ENCODE measurements at places on chromosomes 16 and 17. TPM values are rescaled to one million over a fixed set of nuclear protein-coding genes. Genes with fewer than 3 reads are reported as not detected.

DBNDD1 gene
- 1.4 TPM for total RNA-seq

ABAT gene
- 1.2 TPM for total RNA-seq

KRTAP4-4 gene
- not detected for total RNA-seq

STH gene
- total RNA-seq = not detected

KRTAP4-1 gene
- 0.11 TPM for total RNA-seq

USP32 gene
- total RNA-seq = 90.9 TPM

DRC3 gene
- total RNA-seq = 0.55 TPM

KCTD19 gene
- total RNA-seq = under 0.01 TPM

NACA2 gene
- not detected for total RNA-seq

SLC16A5 gene
- 5.2 TPM for total RNA-seq

SLC5A11 gene
- total RNA-seq = not detected

SYT17 gene
- total RNA-seq = under 0.01 TPM

MEOX1 gene
- not detected for total RNA-seq

VAT1L gene
- total RNA-seq = 18.7 TPM

SDR42E2 gene
- total RNA-seq = not detected

CCL14 gene
- total RNA-seq = not detected

LITAFD gene
- total RNA-seq = not detected

BCO1 gene
- total RNA-seq = 0.12 TPM

RGS11 gene
- total RNA-seq = 4.2 TPM

KRT14 gene
- not detected for total RNA-seq

KCNJ18 gene
- total RNA-seq = not detected

FOXJ1 gene
- total RNA-seq = under 0.01 TPM

CNGB1 gene
- not detected for total RNA-seq

TSR3 gene
- 102 TPM for total RNA-seq

BAIAP3 gene
- 0.33 TPM for total RNA-seq

NAGS gene
- 2.9 TPM for total RNA-seq

NDUFB10 gene
- total RNA-seq = 110 TPM

CNTNAP1 gene
- total RNA-seq = 52.4 TPM

MFSD11 gene
- total RNA-seq = 27.7 TPM

MNT gene
- total RNA-seq = 11.1 TPM

TP53TG3F gene
- total RNA-seq = not detected

XYLT1 gene
- 17.0 TPM for total RNA-seq

CDT1 gene
- 6.1 TPM for total RNA-seq

RAB37 gene
- 0.11 TPM for total RNA-seq

DNAAF1 gene
- not detected for total RNA-seq

TBC1D3I gene
- total RNA-seq = not detected

ODAD4 gene
- 1.3 TPM for total RNA-seq

ACSM3 gene
- total RNA-seq = 0.77 TPM

TAF1C gene
- 20.7 TPM for total RNA-seq

EVI2A gene
- total RNA-seq = 7.3 TPM

TIMM22 gene
- 12.9 TPM for total RNA-seq

GPR139 gene
- total RNA-seq = not detected

CACNG3 gene
- not detected for total RNA-seq

UNC13D gene
- total RNA-seq = 1.2 TPM

TBX21 gene
- total RNA-seq = 0.12 TPM

POLR3E gene
- total RNA-seq = 57.4 TPM

NME1 gene
- 233 TPM for total RNA-seq

ABCA9 gene
- 7.0 TPM for total RNA-seq

NPIPA8 gene
- not detected for total RNA-seq

DNAH2 gene
- 0.37 TPM for total RNA-seq

C16orf96 gene
- total RNA-seq = not detected

ATP2C2 gene
- 0.12 TPM for total RNA-seq

TNFRSF17 gene
- total RNA-seq = not detected

Measured in uterine smooth muscle cell (primary cell).